T-helper 9 cell (primary cell): ENCODE measurements at places on chromosomes 1 and 21.
A peak's percentile ranks its signal among the peaks of the same experiment; 100 is the strongest.

- no peak for DNase-seq
Observed at GRCh38 chr21:34886240-34887104, 162.6 kb downstream of the RUNX1 start.

- no peak for DNase-seq
Observed at GRCh38 chr1:41983451-41983850, 64.7 kb upstream of the HIVEP3 start.

- no peak for DNase-seq
Observed at GRCh38 chr1:26831059-26831458, 4.6 kb downstream of the ZDHHC18 start.

DNA sequence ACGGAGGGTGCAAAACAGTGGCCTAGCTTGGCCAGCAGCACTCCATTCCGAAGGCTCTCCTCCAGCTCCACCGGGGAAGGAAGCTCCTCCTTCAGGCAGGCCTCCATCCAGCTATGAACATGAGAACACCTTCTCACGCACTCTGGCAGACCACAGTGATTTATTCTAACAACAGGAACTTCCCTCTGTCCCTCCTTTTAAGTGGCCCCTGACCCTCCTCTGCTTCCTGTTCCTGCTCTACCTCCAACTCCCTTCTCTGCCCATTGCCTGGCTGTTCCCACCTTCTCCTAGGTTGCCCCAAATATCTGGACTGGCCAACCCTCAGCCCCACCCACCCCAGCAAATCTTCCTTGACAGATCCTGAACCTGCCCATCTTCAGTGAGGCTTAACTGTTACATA lies 5.9 kb downstream of the IQGAP3 start:
- no peak for DNase-seq

GRCh38 chr1:161940866-161941591 lies 82.6 kb downstream of the OLFML2B start:
- DNase-seq: no peak

DNA sequence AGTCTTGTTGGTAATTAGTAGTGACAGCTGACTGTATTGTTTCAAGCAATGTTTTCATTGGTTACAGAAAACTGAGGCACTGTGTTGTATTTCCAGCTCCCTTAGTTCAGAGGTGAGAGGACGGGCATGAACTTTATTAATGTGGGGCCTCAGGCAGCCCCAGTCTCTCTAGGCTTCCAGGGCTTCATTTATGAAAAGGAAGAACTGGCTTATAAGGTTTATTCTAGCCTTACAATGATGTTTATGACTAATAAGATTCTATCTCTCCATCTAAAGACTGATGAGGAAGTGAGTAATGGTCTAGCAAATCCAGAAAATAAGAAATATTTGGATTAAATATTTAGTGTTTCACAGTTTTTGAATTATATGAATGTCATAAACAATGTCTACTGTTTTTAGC lies 41.5 kb downstream of the CBS start:
- DNase-seq: no peak

DNA sequence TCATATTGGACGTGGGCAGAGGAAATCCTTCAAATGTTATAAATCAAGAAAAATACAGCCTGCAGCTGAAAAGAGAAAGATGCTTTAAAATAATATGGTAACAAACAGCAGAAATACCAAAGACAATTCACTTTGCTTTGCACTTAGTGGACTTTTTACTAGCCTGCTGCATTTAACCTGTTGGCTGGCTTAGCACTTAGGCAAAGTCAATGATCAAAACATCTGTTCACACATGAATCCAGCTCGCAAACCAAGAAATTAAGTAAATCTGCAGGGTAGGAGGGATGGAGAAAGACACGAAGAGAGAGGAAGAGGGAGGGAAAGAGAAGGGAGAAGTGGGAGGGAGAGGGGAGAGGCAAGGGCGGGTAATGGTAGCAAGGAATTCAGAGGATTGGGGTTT lies 103.6 kb upstream of the RAB4A start:
- no peak for DNase-seq

- DNase-seq: peak; percentile 29
Observed at GRCh38 chr1:101293461-101294051, 56.7 kb downstream of the S1PR1 start.

- no peak for DNase-seq
Observed at GRCh38 chr1:51325878-51326755, 4.2 kb downstream of the TTC39A start.

DNA sequence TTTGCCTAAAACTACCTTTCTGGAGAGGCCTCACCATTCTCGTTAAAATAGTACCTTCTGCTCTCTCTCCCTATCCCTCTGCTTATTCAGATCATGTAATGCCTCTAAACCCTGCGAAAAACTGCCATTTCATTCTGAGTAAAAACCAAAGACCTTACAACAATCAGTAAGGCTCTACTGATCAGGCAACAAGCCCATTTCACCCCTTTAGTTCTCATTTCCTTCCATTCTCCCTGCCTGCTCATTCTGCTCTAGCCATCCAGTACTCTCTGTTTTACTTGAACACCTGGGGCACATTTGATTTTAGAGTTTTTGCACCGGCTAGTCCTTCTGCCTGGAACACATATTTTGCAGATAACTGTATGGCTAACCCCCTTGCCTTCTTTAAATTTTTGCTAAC lies 187.8 kb downstream of the COQ8A start:
- no peak for DNase-seq

DNA sequence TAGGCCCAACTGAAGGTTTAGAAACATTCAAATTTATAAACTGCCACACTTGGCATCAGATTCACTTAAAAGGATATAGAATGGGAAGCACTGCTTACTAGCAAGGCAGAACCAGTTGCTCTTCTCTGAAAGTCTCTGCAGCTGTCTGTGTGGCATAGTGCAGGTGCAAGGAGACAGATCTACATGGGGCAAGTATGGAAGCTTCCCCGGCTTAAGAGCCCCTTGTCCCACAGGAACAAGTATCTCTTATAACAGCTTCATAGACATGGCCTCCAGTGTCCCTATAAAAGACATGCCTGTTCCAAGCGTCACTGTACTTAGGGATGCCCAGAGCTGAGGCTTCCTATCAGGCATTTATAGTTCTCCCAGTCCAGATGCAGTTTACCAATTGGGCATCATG lies 26.5 kb downstream of the ZBTB8B start:
- DNase-seq: no peak

GRCh38 chr1:230735447-230735846 lies 11.7 kb upstream of the CAPN9 start:
- no peak for DNase-seq

DNA sequence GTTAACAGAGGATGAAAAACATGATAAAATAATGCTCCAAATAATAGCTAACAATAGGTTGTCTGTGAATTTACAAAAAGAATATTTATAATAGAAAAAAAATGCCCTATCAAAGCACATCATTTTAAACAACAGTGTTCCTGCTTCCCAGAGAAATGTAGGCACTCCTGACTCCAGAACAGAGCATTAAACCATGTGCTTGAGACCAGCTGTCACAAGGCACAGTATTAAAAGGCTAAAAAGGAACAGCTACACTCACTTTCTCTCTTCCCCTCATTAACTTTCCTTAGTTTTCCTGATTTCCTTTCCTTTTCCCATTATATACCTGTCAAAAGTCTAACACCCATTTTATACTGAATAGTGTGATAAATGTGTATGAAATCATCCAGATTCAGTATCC lies 10.9 kb downstream of the VAV3 start:
- DNase-seq: no peak

GRCh38 chr21:26850116-26850643 lies 5.0 kb upstream of the ADAMTS1 start:
- DNase-seq: no peak

- DNase-seq: no peak
Observed at GRCh38 chr1:216749232-216749631, 26.0 kb upstream of the ESRRG start.

GRCh38 chr1:57167997-57168396 lies 202.2 kb upstream of the C8B start:
- no peak for DNase-seq
